ENCODE measurements at places on chromosomes 12 and 14.
A peak's percentile ranks its signal among the peaks of the same experiment; 100 is the strongest.

GRCh38 chr12:45975506-45975905 is 14.9 kb downstream of the SCAF11 start:
- no peak for DNase-seq

- DNase-seq = no peak
Measured at GRCh38 chr12:76156726-76157125, 72.2 kb upstream of the NAP1L1 start.

- DNase-seq = no peak
Measured at GRCh38 chr12:133256321-133256720, 20.6 kb upstream of the ANHX start.

DNA sequence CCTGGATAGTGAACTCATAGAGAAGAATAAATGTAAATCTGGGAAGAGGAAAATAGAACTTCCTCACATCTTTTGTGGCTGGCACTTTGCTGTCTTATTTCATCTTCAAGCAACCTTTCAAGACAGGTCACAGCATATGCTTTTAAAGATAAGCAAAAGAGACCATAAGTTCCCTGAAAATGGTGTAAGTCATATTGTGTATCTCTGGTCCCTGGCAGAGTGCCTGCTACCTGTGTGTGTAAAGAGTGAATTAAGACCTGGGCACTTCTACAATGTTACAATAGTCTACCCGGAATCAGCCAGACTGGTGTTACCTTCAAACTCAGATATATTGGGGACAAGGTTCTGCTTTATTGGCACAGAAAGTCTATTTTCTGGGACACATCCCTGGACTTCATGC is 168.8 kb downstream of the SLC2A13 start:
- DNase-seq = no peak

- no peak for DNase-seq
Measured at GRCh38 chr12:12008931-12009611, 61.7 kb upstream of the BCL2L14 start.

- no peak for DNase-seq
Measured at GRCh38 chr14:78196323-78196722, 26.1 kb downstream of the NRXN3 start.

- no peak for DNase-seq
Measured at GRCh38 chr12:131506426-131506825, 204.5 kb upstream of the SFSWAP start.

DNA sequence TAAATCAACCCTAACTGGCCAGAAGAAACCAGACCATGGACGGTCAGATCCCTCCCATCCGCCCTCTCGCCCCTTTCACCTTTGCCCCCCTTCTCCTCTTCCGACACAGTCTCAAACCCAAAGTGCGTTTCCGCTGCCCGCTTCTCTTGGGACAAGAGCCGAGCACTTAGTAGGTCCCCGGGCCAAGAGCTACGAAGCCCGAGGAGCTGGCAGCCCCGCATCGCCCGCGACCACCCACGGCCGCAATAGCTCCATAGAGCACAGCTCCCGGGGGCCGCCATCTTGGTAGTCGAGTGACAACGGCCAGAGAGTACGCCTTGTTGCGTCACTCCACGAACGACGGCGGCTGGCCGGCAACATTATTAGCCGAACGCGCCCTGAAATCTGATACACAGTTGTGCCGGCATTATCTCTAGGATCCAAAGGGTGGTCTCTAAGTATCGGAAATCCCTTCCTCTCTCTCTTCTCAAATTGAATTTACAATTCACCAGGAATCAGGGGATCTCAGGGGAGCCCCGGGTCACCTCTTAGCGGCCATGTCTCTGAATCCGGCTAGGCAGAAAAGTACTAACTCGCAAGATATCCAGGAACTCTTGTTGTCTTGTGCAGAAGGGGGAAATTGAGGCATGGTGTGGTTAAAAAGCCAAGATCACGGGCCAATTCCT is at the start of gene COQ5:
Gene COQ5 (minus strand): TSS at position 298 of the 665 bp plus-strand sequence. CDS start 17 bp downstream, at position 281.
- DNase-seq = peak; percentile 63

DNA sequence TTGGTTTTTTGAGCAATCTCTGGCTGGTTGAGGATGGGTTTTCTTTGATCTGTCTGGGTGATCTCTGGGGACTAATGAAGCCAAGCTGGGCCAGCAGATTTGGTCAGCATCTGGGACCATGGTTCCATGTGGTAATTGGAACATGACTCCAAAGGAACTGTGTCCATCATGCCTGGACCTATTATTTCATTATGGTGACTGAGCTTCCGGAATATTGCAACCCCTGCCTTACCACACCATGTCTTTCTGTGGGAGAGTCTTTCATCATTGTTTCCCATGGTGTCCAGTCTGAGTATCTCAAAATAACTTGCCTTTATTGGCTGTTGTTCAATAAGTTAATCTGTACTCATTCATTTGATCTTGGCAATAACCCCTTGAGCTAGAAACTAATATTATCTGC is 624.9 kb upstream of the TBX3 start:
- DNase-seq = no peak
